ENCODE measurements at places on chromosomes 2 and 18. TPM values are rescaled to one million over a fixed set of nuclear protein-coding genes. Genes with fewer than 3 reads are reported as not detected.

Gene HOXD13
- not detected for total RNA-seq

GRCh38 chr2:170258382-170258781 lies 80.4 kb downstream of the MYO3B start:
- no peak overlapping the region for H3K27ac ChIP-seq
- H3K4me1 ChIP-seq = peaks cover 9% of the 10 kb centered on the region
- peaks cover 13% of the 10 kb centered on the region for H3K27me3 ChIP-seq
- no peaks in the 10 kb centered on the region for H3K36me3 ChIP-seq

- no peak for DNase-seq
- no peaks in the 10 kb centered on the region for H3K4me1 ChIP-seq
- no peak overlapping the region for H3K4me3 ChIP-seq
- H3K36me3 ChIP-seq = peaks cover 4% of the 10 kb centered on the region
- H3K27me3 ChIP-seq = no peaks in the 10 kb centered on the region
Measured at GRCh38 chr2:85061896-85062295, 71.3 kb upstream of the TCF7L1 start.

GRCh38 chr18:59990121-59990823 lies 90.5 kb downstream of the PMAIP1 start:
- DNase-seq = no peak
- H3K36me3 ChIP-seq = no peaks in the 10 kb centered on the region
- no peaks in the 10 kb centered on the region for H3K27me3 ChIP-seq

DNA sequence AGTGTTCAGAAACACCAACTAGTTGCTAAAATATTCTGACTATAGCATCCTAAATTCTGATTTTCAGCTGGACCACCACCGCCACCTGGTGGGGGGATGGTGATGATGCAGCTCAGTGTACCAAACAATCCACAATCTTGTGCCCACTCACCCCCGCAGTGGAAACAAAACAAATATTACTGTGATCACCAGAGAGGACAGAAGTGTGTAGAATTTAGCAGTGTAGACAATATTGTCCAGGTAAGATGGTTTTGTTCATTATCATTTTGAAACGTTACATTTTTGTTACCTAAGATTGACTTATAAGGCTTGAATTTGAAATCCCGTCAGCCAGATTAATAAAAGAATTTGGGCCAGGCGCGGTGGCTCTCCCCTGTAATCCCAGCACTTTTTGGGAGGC lies 31.7 kb upstream of the UBXN4 start:
- H3K27me3 ChIP-seq = no peaks in the 10 kb centered on the region
- peaks cover 7% of the 10 kb centered on the region for H3K36me3 ChIP-seq
- no peaks in the 10 kb centered on the region for H3K4me1 ChIP-seq
- H3K27ac ChIP-seq = no peak overlapping the region
- peak; percentile 70 for DNase-seq
